ENCODE measurements at places on chromosomes 4 and X.
A peak's percentile ranks its signal among the peaks of the same experiment; 100 is the strongest.

DNA sequence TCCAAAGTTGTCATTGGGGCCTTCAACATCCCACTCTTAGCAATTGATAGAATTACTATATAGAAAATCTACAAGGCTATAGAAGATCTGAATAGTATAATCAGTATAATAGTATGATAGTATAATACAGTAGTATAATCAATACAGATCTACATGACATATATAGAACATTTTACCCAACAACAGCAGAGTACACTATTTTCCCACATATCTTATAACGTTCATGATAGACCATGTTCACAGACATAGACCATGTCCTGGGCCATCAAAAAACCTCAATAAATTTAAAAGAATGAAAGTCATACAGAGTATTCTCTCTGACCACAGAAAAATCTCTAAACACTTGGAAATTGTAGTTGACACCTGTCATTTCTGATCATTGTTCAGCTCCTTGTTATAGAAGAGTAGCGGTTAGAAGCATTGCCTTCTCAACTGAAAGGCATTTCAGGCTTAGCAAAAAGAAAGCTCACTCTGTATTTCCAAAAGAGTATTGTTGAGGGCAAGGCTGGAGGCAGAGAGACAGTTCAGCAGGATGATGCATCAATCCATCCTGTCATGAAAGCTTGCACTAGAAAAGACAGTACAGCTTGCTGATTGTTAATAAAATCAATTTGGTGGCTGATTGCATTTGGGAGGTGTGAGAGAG lies 38.8 kb upstream of the ARMCX5 start:
- no peak for DNase-seq

DNA sequence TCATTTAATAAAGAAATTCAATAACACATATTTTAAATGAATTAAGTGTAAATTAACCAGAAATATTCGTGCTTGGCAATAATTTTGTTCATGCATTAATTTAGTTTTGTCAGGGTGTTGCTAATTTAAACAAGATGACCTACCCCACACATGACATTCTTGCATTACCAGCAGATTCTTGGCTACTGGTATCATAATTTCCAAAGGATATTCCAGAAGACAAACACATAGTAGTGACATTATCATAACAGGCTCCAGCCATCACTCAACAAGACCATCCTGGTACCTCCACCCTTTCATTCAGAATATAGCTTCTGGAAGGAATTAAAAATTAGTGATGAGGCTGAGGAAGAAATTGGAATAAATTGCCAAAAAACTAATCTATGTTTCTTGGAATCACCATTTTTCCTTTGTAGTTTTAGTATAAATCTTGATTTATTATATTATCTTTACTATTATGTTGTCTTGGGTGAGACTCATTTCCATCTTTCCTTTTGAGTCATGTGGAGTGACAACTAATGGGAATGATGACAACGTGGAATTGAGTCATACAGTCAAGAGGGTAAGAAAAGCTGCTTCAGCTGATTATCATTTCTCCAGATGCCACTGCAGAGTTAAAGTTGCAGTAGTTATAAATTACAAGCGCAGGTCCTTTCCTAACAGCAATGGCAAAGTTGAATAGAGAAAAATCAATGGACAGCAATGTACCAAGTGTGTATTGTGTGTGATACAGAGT lies 30.9 kb upstream of the HHIP start:
- no peak for DNase-seq

DNA sequence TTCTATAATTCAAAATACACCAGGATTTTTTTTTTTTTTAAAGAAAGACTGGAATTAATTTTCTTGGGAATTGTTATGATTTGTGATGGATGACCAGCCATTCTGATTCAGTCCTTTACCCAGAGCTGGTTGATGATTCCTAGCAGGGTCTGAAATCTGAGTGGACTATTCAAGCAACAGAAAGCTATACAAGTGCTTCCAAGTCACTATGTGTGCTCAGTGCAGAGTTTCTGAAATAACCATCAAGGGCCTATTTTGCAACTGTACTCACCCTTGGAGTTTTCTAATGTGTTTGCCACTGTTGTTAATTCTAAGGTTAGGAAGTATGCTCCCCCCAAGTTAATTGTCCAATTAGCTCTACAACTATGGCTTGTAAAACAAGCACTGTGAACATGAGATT lies 137.7 kb upstream of the RAPGEF2 start:
- no peak for DNase-seq

- DNase-seq: no peak
These were observed 38.6 kb downstream of the TRPC5 start for GRCh38 chrX:112043997-112044396.

- no peak for DNase-seq
These were observed 2726.8 kb downstream of the PCDH7 start for GRCh38 chr4:33446953-33447352.

- DNase-seq: no peak
These were observed 38.2 kb downstream of the DMP1 start for GRCh38 chr4:87688316-87688715.

DNA sequence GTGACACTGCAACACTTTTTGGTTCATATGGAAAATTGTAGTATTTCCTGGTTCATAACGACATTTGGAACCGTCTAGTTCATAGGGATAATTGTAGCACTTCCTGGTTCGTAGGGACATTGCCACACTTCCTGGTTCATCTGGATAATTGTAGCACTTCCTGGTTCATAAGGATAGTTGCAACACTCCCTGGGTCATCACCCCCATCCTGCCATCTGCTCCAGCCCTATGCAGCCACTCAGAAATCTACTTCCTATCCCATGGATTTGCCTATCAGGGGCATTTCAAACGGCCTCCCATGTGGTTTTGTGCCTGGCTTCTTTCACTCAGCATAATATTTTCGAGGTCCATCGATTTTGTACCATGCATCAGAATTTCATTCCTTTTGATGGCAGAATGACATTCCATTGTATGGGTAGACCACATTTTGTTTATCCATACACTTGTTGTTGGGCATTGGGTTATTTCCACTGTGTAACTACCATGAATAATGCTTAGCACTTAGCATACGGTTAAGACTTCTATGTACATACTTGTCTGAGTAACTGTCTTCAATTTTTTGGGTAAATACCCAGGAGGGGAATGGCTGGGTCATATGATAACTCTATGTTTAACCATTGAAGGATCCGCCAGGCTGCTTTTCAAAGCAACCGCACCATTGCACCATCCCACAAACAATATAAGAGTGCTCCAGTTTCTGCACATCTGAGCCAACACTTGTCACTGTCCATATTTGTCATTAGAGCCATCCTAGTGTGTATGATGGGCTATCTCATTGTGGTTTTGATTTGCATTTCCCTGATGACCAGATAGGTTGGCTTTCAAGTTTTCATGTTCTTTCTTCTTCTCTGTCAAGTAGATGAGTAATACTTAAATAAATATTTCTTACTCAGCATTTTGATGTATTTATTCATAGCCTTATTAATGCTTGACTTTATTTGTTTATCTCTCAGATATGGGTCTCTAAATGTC lies 58.3 kb upstream of the CD99 start:
- no peak for DNase-seq

DNA sequence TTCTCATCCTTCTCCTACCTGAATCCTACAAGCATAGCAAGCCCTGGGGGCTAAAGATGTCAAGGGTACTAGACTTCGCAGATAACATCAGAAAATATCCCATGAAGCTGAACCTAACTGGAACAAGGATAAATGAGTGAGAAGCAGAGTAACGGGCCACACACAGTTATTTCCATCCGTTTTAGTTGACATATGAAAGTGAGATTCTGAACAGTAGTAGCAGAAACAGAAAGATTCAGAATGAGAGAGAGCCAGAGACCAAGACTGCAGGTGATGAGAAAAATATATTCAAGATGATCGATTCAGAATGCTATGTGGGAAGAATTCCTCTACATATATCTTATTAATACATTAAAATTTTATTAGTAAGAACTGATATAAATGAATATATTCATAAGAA lies 165.1 kb downstream of the TSPAN5 start:
- DNase-seq: no peak

- DNase-seq: peak; percentile 17
These were observed 24.8 kb downstream of the ZFYVE28 start for GRCh38 chr4:2393353-2394270.

DNA sequence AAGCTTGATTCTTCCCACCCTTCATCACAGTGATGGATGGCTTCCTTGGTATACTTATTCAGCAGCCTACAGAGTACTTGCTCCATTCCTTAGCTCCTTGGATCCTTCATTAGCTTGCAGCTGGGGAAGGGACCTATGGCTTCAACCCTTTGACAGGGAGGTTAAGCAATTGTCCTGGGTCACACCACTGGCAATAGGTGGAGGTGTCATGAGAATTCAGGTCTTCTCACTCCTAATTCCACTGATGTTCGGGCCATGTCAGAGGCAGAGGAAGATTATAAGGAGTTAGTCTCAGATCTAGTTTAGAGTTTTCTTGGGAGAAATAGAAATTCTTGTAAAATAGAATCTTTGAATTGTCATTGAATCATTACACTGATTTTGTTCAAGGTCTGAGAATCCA lies 24.5 kb downstream of the EREG start:
- DNase-seq: no peak

DNA sequence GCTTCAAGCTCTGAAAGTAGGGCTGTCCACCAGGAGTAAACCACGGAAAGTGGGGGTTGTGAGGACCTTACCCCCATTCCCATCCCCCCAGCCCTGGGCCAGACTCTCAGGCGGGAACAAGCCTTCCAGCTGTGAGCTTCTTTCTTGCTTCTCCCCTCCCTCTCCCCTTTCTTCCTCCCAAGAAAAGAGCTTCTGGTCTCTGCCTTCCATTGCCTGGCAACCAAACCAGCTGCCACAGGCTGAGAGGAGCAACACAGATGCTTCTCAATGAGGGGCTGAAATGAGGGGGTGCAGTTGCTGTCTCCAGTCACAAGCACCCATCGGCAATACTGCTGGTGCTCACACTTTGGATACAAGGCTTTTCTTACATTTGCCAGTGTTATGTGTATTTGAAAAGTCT lies 72.5 kb downstream of the SLC16A2 start:
- DNase-seq: no peak

GRCh38 chr4:174183259-174183658 lies 100.2 kb downstream of the FBXO8 start:
- DNase-seq: no peak

DNA sequence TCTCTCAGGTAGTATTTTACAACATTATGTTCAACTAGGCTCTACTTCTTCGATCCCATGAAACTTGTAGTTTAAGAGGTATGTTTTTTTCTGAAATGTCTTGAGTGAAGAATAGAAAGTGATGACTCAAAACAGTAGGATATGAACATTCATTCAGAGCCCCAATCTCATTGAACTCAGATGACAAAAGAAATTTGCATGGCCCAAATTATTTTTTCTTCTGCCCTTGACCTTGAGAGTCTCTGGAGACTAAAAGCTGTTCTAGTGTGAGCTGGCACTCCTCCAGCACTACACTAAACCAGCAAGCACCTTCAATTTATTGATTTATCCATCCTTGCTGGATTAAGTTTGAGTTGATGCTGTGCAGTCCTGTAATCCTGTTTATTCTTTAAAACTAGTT lies 4.0 kb downstream of the DCLK2 start:
- no peak for DNase-seq

DNA sequence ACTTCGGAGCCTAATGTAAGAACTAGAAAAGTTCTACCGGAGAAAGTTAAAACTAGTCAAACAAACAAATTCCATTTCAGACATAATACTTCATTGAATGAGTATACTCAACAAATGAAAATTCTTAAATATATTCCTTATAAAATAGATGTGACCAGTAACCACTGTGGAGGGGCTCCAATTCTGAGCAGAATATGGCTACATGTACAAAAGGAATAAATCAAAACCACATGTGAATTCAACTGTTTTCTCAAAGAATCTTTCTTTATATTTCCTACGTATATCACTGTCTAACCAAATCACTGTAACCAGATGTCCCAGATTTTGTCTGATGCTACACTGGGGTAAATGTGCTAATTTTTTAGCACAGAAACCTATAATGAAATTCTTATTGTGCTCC lies 49.0 kb downstream of the HTN1 start:
- DNase-seq: no peak

DNA sequence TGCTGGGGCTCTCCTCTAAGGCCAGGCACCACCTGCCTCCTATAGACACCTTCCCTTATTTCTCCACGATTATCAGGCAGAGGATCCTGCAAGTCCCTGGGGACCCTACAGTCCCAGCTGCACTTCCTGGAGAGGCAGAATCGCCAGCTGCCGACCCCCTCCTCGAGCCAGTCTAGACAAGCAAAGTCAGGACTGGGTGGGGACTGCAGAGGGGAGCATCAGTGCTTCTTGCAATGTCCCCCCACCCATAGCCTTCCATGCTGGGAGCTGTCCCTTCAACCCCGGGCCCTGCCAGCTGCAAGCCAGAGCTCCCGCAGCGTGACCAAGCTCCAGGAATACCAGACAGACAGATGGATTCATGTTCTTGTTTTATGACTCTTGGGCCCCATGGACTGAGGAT lies 1.4 kb upstream of the CRMP1 start:
- DNase-seq: no peak

GRCh38 chrX:41240509-41240908 lies 93.5 kb upstream of the DDX3X start:
- DNase-seq: no peak

- no peak for DNase-seq
These were observed 10.3 kb upstream of the CXCL2 start for GRCh38 chr4:74109116-74109869.

DNA sequence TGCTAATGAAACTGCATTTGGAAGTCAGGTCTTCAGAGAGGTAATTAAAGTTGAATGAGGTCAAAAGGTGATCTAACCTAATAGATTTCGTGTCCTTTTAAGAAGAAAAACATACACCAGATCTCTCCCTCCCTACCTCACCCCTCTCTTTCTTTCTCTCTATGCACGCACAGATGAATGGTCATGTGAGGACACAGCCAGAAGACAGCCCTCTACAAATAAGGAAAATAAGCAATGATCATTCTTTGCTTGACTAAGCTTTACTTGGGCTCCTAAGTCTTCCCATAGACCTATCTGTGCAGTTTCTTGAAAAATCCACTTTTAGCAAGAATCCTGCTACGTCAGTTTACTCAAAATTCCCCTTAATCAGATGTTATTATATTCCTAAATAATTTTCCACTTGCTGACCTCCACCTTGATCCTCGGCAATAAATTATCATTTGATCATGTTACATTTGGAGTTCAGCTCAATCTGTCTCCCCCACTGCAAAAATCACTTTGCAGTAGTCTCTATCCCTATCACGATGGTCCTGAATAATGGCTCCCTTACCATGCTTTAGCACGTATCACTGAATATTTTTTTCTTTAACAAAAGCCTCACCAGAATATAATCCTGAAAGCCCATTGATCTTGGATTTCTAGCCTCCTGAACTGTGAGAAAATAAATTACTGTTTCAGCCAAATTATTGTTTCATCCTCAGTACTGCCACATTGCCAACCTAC lies 527.3 kb downstream of the GABRG1 start:
- DNase-seq: no peak

DNA sequence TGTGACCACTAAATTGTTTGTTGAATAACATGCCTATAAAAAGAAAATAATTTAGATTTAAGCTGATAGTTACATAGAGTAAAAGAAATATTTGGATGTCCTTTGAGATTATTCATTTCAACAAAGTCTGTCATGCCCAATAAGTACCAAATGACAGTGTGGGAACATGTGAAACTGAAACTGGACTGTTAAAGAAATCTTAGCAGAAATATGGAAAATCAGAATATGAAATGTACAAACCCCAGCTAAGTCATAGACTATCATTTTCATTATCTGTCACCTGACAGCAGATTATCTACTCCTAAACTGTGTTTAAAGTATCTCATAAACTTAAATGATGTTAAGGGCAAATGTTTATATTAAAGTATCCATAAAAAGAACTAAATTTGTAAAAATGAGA lies 437.8 kb upstream of the FAM241A start:
- no peak for DNase-seq

GRCh38 chr4:11436084-11436483 lies 7.4 kb upstream of the HS3ST1 start:
- no peak for DNase-seq
